ENCODE measurements at places on chromosomes 2 and 18. TPM values are rescaled to one million over a fixed set of nuclear protein-coding genes. Genes with fewer than 3 reads are reported as not detected.

- no peak for DNase-seq
Observed at GRCh38 chr2:205235434-205235833, 446.9 kb upstream of the NRP2 start.

- no peak for DNase-seq
Observed at GRCh38 chr2:188720811-188721605, 253.2 kb upstream of the COL3A1 start.

Gene LIMS3
- total RNA-seq = 0.89 TPM

GRCh38 chr2:130808482-130809268 is 28.0 kb upstream of the ARHGEF4 start:
- DNase-seq = no peak

GRCh38 chr2:100252811-100253698 is 69.2 kb downstream of the LONRF2 start:
- no peak for DNase-seq

DNA sequence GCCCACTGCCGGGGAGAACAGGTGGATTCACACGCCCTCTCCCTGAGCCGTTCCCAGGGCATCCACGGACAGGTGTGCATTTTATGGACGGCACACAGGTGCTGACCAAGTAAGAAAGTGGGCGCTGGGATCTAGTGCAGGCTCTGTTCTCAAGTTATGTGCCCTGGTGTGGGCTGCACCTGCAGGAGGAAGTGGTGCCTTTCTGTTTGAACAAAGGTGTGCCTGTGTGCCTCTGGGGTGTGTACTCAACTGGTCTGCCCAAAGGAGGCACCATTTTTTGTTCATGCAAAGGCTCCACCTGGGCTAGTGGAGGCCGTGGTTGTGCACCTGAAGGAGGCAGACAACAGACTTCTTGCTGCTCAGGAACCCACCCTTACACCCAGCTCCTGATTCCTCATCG is 88.2 kb upstream of the HK2 start:
- DNase-seq = no peak

Gene TRAPPC8
- total RNA-seq = 44.7 TPM

Gene NAT8
- not detected for total RNA-seq

GRCh38 chr2:1891971-1892486 is 147.7 kb upstream of the PXDN start:
- no peak for DNase-seq

Gene FEV
- total RNA-seq = not detected

Gene NEB
- total RNA-seq = 0.31 TPM

Gene GALR1
- not detected for total RNA-seq

DNA sequence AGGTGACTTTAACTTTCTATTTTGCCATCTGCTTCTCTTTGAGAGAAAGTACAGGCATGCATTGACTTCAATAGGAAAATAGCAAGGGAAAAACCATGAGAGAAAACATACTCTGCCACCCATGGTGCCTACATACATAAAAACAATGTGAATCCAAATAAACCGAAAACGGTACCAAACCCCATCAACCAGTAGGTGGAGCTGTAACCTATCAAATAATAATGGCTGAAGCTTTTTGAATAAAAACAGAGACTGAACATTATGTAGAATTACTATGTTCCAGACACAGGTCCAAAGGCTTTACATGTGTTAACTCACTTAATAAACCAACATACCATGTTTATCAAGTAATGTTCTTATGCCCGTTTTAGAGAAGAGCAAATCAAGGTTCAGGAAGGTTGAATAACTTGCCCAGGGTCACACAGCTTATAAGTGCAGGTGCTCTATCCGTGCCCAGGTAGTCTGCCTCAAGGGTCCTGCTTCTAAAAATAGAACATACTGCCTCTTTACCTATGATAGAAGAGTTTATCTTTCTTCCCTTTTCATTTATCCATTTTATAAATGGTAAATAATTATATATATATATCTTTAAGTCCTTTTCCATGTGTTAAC is 293.9 kb upstream of the SYT4 start:
- no peak for DNase-seq

Measured in upper lobe of left lung (tissue), 6 donors.